ENCODE measurements at places on chromosomes 7 and 10.

GRCh38 chr7:96952974-96953391 is 52.4 kb upstream of the DLX6 start:
- no peaks in the 10 kb centered on the region for H3K4me1 ChIP-seq
- no peak overlapping the region for H3K4me3 ChIP-seq
- H3K27me3 ChIP-seq, result peaks cover 28% of the 10 kb centered on the region
- H3K36me3 ChIP-seq, result no peaks in the 10 kb centered on the region
- no peak for DNase-seq

GRCh38 chr7:21059069-21059468 is 272.4 kb upstream of the SP8 start:
- no peaks in the 10 kb centered on the region for H3K36me3 ChIP-seq
- peaks cover 35% of the 10 kb centered on the region for H3K27me3 ChIP-seq
- no peak overlapping the region for H3K4me3 ChIP-seq
- no peaks in the 10 kb centered on the region for H3K4me1 ChIP-seq
- no peak overlapping the region for H3K27ac ChIP-seq

GRCh38 chr10:119284679-119285096 is 77.3 kb downstream of the GRK5 start:
- H3K27me3 ChIP-seq, result no peaks in the 10 kb centered on the region
- peaks cover 50% of the 10 kb centered on the region for H3K4me1 ChIP-seq
- peaks cover 6% of the 10 kb centered on the region for H3K36me3 ChIP-seq
- peak overlapping the region; percentile 85 for H3K27ac ChIP-seq
- H3K4me3 ChIP-seq, result peak overlapping the region; percentile 68

GRCh38 chr10:7526017-7526400 is 115.2 kb upstream of the SFMBT2 start:
- H3K27me3 ChIP-seq, result peaks cover 3% of the 10 kb centered on the region
- H3K4me1 ChIP-seq, result peaks cover 11% of the 10 kb centered on the region
- H3K27ac ChIP-seq, result no peak overlapping the region
- H3K4me3 ChIP-seq, result no peak overlapping the region

DNA sequence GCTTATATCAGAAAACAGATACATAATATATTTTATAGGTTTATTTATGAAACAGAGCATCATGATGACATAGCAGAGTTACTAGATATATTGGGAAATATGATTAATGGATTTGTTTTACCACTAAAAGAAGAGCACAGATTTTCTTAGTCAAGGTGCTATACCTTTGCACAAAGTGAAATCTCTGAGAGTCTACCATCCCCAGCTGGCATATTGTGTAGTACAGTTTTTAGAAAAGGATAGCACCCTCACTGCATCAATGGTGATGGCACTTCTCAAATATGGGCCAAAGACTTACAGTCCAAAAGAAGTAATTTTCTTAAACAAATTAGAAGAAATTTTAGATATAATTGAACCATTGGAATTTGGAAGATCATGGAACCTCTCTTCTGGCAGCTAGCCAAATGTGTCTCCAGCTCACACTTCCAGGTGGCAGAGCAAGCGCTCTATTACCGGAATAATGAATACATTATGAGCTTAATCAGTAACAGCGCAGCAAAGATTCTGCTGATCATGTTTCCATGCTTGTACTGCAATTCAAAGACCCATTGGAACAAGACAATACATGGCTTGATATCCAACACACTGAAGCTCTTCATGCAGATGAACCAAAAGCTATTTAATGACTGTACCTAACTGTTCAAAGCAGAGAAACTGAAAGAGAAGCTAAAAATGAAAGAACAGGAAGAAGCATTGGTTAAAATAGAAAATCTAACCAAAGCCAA is 21.9 kb upstream of the CREB3L2 start:
- no peak overlapping the region for H3K27ac ChIP-seq
- H3K4me1 ChIP-seq, result no peaks in the 10 kb centered on the region
- no peaks in the 10 kb centered on the region for H3K36me3 ChIP-seq
- H3K4me3 ChIP-seq, result no peak overlapping the region

- H3K27me3 ChIP-seq, result peaks cover 23% of the 10 kb centered on the region
- H3K4me3 ChIP-seq, result no peak overlapping the region
Measured at GRCh38 chr7:22193450-22193983, 163.4 kb downstream of the RAPGEF5 start.

Measured in effector memory CD8-positive, alpha-beta T cell (primary cell).